Lower lobe of right lung (tissue), 2 donors: ENCODE measurements at places on chromosomes 1 and 21. TPM values are rescaled to one million over a fixed set of nuclear protein-coding genes. Genes with fewer than 3 reads are reported as not detected.

GRCh38 chr1:150974580-150975478, at the start of gene CERS2:
Gene CERS2 (minus strand): TSS chr1:150974835. CDS start chr1:150969090, 5,745 bp downstream.
- peak; percentile 90 for DNase-seq

GRCh38 chr1:226532553-226532952, 16.0 kb upstream of the STUM start:
- no peak for DNase-seq

GRCh38 chr1:84434081-84434769, 35.9 kb downstream of the DNASE2B start:
- DNase-seq: no peak

- DNase-seq: no peak
Measured at GRCh38 chr21:36549470-36549869, 69.5 kb upstream of the CLDN14 start.

- no peak for DNase-seq
Measured at GRCh38 chr1:23408797-23409290, 15.7 kb downstream of the TCEA3 start.

DNA sequence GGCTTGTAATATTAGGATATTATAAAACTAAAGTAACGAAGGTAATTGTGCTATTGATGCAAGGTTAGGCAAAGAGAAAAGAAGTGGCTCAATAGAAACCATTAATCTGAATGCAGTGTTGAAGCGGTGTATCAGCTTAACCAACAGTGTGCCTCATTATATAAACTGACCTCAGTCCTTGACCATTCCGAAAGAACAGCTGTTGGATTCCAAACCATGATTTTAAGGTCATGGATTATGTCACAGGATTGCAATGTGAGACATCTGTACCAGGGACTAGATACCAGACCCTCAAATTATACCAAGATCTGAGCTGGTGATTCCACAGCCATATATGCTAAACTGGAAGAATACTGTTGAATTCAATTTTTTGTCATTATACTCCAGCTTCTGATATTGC, 134.2 kb upstream of the HP1BP3 start:
- DNase-seq: no peak

DNA sequence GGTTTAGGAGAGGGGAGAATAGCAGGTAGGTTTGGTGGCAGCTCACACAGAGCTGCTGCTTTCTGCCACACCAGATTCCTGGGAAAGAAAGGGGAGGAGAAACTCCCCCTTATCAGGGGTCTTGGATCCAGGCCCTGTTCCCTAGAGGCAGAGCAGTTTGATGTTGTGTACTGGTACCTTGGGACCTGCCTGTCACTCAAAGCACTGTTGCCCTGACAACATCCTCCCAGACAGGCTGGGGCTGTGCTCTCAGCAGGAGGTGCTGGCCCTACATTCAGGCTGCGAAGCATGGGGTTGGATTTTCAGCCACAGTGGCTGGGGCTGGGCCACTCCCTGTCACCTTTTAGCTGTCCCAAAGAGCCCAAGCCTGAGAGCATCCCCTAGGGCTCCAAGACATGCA, 188.0 kb downstream of the GRIK3 start:
- no peak for DNase-seq

GRCh38 chr1:206013026-206013795, 10.0 kb upstream of the RAB7B start:
- no peak for DNase-seq

DNA sequence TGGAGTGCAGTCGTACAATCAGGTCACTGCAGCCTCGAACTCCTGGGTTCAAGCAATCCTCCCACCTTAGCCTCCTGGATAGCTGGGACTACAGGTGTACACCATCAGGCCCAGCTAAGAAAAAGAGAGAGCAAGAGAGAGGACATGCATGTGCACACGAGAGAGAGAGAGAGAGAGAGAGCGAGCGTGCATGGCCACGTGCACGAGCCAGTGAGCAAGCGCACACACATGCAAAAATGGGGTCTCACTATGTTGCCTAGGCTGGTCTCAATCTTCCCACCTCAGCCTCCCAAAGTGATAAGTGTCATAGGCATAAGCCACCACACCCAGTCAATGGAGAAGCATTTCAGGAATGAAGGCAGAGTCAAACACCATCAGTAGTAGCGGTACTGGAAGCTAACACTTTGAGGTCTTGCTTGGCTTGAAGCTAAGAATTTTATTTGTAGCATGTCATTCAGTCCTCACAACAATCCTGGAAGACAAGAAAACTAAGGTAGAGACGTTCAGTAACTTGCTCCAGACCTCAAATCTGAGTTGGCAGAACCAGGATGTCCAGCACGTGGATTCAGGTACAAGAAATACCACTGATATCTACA, 14.5 kb downstream of the GNB1 start:
- no peak for DNase-seq

DNA sequence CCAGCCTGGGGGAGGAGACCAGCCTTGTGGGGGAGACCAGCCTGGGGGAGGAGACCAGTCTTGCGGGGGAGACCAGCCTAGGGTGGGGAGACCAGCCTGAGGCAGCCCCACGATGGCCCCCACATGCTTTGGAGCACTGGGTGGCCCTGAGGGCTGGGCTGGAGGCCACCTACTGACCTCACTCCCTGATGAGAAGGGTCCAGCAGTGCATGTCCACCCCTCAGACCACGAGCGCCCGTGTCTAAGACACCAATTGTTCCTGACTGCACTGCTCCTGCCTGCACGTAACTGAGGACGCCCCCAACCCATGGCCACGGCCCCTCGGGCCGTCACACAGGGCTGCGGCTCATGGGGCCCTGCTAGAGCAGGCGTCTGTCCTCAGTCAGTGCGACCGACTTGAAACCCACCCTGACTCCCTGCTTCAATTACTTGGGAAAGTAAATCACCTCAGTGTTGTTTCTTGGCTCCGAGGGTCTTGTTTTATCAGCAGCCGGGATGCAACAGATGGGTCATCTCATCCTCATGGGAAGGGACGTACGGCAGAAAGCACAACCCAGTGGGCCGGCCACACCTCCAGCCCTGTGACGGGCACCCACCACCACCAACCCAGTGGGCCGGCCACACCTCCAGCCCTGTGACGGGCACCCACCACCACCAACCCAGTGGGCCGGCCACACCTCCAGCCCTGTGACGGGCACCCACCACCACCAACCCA, at the start of gene SPATC1L:
Gene SPATC1L (minus strand): TSS at position 550 of the 715 bp plus-strand sequence. CDS start 1,643 bp downstream, outside the sequence.
- peak; percentile 82 for DNase-seq

GRCh38 chr1:219401724-219402625, 210.9 kb downstream of the ZC3H11B start:
- DNase-seq: no peak

GRCh38 chr1:96865731-96866685, 144.4 kb downstream of the PTBP2 start:
- no peak for DNase-seq

Gene ARV1
- total RNA-seq: 18.4 TPM

Gene LRRC71
- 5.3 TPM for total RNA-seq

Gene LCE2B
- not detected for total RNA-seq

Gene TSTD1
- 63.2 TPM for total RNA-seq

Gene PLA2G2F
- not detected for total RNA-seq

Gene TNFRSF4
- 3.0 TPM for total RNA-seq

Gene CACHD1
- 32.0 TPM for total RNA-seq

Gene CLCA4
- not detected for total RNA-seq

Gene LYPLAL1
- 41.6 TPM for total RNA-seq

Gene AMY1C
- total RNA-seq: 35.3 TPM
